Spleen (tissue), 13 donors: ENCODE measurements at places on chromosomes 7 and 10.

DNA sequence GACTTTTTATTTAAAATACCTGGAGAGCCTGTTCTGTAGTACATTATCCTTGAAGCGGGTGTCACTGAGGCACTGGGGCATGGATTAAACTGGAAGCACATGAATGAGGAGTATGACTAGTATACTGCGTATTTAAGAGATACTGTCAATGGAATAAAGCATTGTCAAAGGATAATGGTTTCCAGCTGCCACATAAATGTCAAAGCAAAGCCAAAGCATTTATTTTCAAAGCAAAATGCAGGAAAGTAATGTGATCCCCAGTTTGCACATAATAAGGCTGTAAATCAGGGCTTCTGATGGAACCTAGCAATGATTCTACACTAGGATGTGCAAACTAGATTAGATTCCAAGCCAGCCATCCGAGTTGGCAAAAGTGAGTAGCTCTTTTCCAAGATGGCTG, 240.1 kb downstream of the POU6F2 start:
- DNase-seq, result no peak

GRCh38 chr7:556837-557557, 37.4 kb upstream of the PDGFA start:
- no peak for DNase-seq

DNA sequence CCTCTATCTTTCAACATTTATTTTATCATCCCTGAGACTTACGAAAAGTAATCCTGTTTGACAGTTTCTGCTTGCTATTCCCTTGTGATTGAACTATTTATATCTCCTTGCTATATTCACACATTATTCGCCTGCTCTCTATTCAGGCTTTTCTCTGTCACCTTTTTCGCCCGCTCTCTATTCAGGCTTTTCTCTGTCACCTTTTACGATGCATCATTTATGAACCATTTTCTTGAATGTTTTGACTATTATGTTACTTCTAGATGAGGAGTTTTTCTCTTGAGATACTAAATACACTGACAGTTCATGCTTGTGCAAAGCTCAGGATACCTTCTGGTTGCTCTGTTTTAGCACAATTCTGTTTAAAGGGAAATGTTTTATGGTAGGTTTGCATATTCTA, 143.3 kb upstream of the VSTM2A start:
- DNase-seq, result no peak

GRCh38 chr10:115167751-115168150, 74.6 kb downstream of the ATRNL1 start:
- no peak for DNase-seq

DNA sequence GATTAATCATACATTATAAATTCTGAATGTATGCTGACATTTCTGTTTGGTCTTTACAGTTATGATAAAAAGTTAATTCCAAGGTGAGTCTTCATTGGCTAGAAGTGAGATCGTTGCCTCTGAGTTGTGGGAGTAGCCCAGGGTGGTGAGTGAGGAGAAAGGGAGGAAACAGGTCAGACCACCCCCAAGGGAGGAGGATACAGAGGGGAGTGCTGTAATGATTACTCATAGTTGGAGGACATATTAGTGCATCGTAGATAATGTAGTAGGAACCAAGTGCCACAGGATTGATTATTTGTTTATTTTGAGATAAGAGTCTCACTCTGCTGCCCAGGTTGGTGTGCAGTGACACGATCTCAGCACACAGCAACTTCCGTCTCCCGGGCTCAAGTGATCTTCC, 672.2 kb downstream of the INHBA start:
- DNase-seq, result no peak

GRCh38 chr10:4698075-4698474, 127.9 kb upstream of the AKR1E2 start:
- DNase-seq, result no peak

- DNase-seq, result no peak
Measured at GRCh38 chr7:150562919-150563318, 4.3 kb upstream of the GIMAP4 start.

DNA sequence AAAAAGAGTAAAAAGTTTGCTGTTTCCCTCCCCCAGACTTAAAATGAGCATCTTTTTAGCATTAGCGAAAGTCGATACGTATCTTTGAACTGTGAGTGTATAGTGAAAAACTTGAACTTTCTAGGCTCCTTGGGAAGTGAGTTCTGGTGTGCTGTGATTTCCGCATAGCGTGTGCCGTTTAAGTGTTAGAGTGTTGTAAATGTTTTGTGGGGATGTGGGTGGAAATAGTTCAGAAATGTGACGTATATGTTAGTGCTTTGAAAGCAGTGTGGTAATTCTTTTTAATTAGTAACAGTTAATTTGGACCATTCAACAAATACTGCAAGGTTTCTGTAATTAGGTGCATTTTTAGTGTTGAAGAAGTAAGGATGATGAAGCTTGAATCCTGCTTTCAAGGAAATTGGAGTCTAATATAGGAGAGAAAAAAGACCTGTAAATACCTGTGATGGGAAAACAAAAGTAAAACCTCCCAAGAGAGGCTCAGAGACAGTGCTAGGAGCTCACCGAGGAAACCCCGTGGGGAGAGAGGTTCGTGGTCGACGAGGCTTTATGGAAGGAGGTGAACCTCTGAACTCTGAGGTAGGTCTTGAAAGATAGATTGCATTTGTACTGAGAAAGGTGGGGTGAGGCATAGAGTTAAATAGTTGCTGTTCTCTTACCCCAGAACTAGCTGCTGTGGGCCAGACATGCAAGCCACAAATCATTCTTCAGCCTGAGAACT, 40.8 kb downstream of the RBM33 start:
- DNase-seq, result no peak

DNA sequence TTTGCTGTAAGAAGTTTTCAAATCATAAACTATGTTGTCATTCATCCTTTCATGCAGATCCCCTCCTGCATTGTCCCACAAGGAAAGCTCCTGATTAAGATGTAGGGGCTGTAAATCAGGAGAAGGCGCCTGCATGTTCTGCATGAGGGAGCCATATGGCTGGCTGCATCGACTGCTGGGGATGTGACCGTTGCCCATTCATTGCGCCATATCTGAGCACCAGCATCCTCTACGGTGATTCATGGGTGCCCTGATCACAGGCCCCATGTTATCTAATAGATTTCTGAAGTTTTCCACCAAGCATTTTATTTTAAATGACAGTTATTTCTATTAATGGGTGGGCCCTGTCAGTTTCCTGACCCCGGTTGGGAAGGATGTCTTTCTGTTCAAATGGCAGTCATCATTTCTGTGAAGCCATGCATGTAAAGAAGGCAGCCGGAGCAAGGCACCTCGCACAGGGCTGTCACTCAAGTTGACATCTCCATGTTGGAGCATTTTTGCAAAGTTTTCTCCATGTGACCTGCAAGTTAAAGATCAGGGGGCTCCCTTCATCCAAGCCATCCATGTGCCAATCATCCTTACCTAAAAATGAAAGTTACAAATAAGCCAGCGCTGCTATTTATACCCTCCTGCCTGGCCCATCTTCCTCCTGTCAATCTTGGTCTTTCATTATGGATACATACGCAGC, 128.8 kb downstream of the TEX36 start:
- DNase-seq, result no peak

DNA sequence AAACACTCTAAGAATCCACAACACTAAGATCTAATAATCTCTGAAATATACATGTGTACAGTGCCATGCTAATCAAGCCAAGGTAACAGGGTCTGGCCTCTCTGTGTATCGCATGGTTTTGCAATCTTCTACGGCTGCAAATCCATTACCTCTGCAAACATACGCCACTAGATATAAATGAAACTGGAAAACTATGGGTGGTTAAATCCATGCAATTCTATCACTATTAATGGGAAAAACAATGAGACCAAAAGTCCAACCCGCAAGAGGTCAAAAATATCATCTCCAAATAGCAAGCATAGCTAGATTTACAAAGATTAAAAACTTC, 23.0 kb downstream of the SGCE start:
- no peak for DNase-seq

- DNase-seq, result no peak
Measured at GRCh38 chr10:7956508-7956907, 98.0 kb upstream of the GATA3 start.

GRCh38 chr10:42650374-42650773, 12.0 kb upstream of the ZNF33B start:
- DNase-seq, result no peak

GRCh38 chr10:124480860-124481259, 19.2 kb downstream of the LHPP start:
- no peak for DNase-seq

- DNase-seq, result no peak
Measured at GRCh38 chr7:104363355-104363754, 35.0 kb downstream of the LHFPL3 start.

- DNase-seq, result no peak
Measured at GRCh38 chr10:94524146-94524545, 21.4 kb upstream of the HELLS start.

DNA sequence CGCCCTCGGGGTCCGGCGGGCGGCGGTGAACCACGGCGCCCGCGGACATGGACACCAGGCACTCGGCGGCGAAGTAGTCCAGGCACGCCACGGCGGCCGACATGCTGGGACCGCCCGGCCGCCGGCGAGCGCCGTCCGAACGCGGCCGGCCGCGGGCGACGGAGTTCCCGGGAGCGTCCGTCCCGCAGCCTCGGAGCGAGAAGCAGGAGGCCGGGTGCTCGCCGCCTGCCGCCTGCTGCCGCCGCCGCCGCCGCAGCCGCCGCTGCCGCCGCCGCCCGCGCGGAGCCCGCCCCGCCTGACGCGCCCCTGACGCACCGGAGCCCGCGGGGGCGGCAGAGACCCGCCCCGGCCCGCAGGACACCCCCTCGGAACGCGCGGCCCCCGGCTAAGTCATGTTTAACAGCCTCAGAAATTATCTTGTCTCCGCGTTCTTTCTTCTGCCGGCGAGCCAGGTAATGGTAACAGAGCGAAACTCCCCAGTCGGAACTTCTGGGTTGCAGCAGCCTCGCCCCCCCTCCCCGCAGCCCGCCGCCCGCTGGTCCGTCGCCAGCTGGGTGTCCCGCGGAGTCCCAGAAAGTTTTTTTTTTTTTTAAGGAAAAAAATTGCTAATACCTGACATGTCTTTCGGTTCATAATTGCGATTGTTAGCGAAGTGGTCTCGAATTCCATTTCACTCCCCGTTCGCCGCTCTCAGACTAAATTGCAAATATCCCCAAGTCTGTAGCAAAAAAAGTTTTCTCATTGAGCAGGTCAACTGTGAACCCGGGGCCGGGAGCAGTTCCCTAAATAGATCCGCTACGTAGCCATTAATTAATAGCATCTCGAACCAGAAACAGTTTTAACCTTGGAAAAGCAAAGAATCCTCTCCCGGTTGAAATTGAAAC, at the start of gene KLF14:
Gene KLF14, minus strand, starts transcription at position 277 of the 884 bp plus-strand sequence. Its CDS starts 174 bp downstream, at position 103.
- DNase-seq, result peak; percentile 83
